ENCODE measurements at places on chromosomes 7 and 10.
A peak's percentile ranks its signal among the peaks of the same experiment; 100 is the strongest.

- DNase-seq = no peak
Observed at GRCh38 chr7:39880556-39880955, 69.5 kb upstream of the CDK13 start.

DNA sequence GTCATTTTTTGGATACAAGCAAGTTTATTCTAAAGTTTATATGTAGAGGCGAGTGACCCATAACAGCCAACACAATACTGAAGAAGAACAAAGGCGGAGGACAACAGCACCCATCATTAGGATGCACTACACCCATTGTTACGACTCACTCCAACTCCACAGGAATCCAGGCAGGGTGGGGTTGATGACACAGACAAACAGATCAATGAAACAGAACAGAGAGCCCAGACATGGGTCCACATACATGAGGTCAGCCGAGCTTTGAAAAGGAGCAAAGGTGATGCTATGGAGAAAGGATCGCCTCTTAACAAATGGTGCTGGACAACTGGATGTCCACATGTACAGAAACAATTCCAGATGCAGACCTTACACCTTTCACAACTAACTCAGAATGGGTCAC, 426.4 kb downstream of the PTPRN2 start:
- DNase-seq = no peak

GRCh38 chr7:134174795-134175261, 47.7 kb downstream of the LRGUK start:
- no peak for DNase-seq

GRCh38 chr10:27660268-27660667, 85.4 kb downstream of the MKX start:
- DNase-seq = no peak

DNA sequence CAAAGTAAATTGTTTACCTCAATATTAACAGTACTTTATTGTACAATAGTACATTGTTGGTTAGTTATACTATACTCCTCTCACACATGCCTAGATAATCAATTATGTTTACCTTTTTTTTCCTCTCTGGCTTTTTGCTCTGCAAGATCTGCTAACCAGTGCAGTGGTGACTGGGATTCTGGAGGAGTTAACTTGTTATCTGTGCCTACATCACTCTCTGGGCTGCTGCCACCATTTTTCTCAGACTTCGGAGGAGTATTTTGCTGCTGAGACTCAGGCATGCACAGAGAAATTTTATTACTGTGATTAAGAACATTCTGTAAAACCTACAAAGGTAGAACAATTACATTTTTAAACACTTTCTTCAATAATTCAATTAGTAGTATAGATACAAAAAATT, 59.7 kb downstream of the NRBF2 start:
- DNase-seq = no peak

GRCh38 chr7:151537818-151538561, 18.3 kb upstream of the RHEB start:
- DNase-seq = no peak

DNA sequence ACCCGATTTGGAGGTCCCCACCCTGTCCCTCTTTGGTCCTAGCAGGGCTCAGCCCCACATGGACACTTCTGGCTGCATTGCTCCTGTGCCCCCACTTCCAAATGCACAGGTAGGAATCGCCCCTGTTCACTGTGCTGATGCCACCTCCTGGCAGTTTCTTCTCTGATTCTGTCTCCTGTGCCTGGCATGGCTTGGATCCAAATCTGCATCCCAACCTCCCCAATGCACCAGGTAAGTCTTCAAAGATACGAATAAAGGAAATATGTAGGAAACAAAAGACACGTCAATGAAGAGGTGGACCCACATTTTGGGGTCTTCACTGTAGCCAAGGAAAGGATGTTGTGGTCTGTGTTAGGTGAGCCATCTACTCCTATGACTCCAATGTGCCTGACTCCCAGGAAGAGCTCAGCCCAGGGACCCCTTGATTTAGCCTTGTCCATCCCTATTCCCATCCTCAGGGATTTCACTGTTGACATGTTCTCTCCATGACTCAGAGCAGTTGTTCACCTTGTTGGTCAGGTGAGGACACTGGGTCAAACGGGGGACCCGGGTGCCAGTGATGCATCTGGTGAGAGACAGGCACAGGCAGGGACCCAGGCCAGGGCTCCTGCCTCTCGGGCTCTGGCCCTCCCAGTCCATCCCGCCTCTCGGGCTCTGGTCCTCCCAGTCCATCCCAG, 341.8 kb downstream of the CXCL12 start:
- no peak for DNase-seq

- DNase-seq = no peak
Observed at GRCh38 chr10:23094786-23095403, 484 bp upstream of the MSRB2 start.

GRCh38 chr10:5895804-5896203, 5.8 kb downstream of the FBH1 start:
- DNase-seq = no peak

GRCh38 chr7:24764972-24765744, 7.9 kb upstream of the GSDME start:
- DNase-seq = no peak

DNA sequence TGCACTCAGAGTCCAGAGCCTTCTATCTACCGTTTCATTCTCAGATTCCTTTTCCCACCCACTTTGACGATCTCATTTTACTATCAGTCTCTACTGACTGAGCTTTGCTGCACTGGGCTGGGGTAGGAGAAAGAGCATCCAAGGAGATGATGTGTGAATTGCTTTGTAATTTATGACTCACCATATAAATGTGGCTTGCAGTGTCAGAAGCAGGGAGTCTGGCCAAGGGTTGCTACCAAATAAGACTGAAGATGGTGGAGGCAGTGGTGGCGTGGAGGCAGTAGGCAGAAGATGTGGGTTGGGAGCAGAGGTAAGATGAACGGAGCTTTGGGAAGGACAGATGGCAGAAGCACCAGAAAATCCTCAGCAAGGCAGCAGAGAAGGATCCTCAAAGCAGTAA, 73.3 kb upstream of the AGK start:
- DNase-seq = no peak

- no peak for DNase-seq
Observed at GRCh38 chr7:51357821-51358220, 41.2 kb upstream of the COBL start.

DNA sequence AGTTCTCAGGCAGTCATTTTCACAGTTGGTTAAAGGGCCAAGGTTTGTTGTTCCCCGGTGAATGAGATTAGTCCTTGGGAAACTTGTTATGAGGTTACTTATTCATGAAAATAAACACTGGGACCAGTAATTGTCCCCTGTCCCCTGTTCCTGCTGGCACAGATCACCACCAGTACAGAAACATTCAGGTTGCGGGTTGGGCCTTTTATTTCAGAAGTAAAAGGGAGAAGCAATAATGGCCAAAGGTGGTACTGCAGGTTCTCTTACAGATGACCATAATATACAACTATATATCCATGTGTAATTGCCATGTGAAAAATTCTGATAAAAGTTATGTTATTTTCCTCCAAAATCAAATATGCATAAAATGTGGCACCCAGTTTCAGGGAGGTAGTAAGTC, 442.0 kb downstream of the SORCS1 start:
- no peak for DNase-seq

DNA sequence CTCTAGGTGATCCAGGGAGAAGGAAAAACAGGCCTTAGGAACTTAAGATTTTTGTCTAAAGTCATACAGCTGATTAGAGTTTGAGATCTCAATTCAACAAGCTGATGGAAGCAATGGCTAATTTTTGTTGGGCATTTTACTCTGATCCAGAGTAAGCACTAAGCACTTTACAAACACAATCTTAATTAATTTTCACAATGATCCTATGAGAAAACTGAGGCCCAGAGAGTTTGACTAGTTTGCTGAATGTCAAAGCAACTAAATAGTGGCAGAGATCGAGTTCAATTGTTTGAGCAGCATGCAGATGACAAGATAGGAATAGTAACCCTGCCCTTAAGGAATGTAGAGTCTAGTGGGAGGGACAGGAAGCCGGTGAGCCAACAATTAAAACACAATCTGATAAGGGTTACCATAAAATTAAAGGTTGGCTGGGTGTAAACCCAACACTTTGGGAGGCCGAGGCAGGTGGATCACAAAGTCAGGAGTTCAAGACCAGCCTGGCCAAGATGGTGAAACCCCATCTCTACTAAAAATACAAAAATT, 13.5 kb upstream of the RPEL1 start:
- no peak for DNase-seq

GRCh38 chr10:28302638-28303488, at the start of gene MPP7:
Gene MPP7, minus strand, starts transcription at chr10:28303064. Its CDS starts 64,460 bp downstream, at chr10:28238604.
- DNase-seq = peak; percentile 96

DNA sequence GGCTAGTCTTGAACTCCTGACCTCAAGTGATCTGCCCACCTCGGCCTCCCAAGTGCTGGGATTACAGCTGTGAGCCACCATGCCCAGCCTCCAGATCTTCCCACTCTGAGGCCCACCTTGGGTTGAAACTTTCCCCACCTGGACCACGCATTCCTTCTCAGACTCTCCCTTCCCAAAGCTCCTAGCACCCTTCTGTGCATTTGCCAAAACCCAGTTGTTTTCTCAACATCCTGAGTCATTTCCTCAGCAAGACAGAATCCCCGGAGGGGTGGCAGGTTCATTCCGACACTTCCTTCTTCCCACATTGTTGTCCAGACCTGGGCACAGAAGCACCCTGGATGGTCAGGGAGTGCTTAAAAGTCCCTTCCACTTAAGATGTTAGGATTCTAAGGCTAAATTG, 28.9 kb downstream of the BAG3 start:
- no peak for DNase-seq

GRCh38 chr10:42979721-42980467, 97.0 kb upstream of the RET start:
- no peak for DNase-seq

DNA sequence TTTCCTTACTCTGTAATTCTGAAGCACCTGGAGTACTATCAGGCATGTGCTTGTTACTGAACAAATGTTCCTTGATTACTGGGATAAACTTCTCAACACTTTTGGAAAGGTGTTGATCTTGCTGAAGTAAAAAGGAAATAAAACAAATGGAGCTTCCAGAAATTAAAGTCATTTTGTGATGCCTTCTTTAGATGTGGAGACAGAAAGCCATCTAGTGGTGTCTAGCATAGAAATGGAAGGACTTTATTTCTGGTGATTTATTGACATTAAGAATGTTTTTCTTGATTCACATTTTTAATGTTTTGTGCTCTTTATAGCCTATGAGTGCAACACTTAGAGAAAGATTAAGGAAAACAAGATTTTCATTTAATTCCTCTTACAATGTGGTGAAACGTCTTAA, 1.4 kb downstream of the SFR1 start:
- no peak for DNase-seq

DNA sequence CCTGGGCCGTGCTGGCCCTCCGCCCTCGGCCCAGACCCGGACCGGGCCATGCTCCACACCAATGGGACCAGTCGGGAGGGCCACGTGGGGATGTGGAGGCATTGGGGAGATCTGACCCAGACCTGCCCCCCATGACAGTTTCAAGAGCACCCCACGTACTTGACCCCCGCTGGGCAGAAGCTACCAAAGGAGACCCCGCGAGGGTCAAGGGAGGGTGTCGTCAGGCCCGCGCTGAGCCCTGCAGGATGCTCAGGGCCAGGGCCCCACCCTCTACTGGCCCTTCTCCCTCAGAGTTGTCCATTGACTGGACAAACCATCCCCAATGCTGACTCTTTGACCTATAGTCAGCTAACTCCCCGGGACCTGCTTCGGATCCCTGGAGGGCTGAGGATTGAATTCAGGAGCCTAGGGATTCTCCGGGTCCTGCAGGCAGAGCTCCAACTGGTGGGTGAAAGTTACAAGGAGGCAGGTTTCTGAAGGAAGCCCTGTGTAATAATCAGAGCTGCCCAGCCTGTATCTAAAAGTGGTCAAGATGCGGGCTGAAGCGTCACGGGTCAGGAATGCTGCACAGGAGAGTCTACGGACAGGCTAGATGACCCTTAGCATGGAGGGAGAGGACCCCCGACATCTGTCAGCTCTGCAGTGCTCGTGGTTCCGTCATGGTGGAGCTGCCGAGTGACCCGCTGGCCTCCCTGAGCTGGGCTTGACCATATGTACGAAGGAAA, 498 bp upstream of the CALHM2 start:
- DNase-seq = no peak

- DNase-seq = no peak
Observed at GRCh38 chr10:132401401-132402118, 4.6 kb downstream of the PWWP2B start.

DNA sequence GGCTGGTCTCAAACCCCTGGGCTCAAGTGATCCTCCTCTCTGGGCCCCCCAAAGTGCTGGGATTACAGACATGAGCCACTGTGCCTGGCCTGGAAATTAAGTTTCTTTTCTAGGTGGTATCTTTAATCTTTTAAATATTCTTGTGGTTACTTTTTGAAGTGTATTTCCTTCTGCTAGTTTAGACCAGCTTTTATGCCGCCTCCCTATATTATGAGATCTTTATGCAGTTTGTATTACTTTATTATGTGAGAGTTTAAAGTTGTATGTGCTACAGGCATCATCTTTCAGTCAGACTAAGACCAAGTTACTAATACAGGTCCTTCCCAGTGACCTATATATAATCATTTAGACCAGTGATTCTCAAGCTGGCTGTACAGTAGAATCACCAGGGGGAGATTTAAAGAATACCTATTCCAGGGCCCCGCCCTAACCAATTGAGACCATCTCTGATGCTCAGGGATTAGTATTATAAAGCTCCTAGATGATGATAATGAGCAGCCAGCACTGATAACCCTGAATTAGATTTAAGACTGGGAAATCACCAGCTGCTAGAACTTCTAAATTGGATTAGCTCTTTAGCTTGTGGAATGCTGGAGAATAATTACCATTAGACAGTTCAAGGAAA, 11.3 kb downstream of the INPP5F start:
- no peak for DNase-seq

DNA sequence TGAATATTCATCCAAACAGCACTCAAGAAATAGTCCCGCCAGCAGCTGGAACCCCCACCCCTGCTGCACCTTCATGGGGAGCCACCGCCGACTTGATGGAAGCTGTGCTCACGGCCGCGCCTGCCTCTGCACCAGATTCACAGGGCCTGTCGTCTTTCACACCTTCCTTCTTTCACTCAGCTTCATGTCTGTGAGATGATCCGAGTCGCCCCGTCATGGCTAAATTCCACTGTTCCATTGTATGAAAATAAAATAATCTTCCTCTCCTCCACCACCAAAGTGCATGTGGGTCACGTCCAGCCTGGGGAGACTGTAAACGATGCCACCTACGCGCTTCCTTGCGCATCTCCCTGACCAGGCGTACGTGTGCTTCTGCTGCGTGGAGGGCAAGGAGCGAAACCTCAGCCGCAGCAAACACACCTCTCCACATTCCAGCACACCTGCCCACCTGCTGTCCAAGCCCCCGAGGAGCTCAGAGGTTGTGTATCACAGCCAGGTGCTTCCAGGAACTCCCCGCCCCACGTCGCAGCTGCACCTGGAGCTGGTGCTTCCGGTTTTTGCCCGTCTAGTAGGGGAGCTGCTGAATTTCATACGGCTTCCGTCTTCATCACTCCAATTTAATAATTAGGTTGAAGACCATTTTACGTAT, 137.0 kb downstream of the PTPRN2 start:
- no peak for DNase-seq

Measured in stimulated activated CD4-positive, alpha-beta T cell treated with anti-CD3 and anti-CD28 coated beads, Interleukin-2, amount 100 ng/mL, for 24 hours (primary cell).